Fibroblast of the conjunctiva (primary cell): ENCODE measurements at places on chromosomes 7 and 10.

- DNase-seq = peak; percentile 95
Measured at GRCh38 chr10:72260239-72260975, 13.3 kb upstream of the DDIT4 start.

DNA sequence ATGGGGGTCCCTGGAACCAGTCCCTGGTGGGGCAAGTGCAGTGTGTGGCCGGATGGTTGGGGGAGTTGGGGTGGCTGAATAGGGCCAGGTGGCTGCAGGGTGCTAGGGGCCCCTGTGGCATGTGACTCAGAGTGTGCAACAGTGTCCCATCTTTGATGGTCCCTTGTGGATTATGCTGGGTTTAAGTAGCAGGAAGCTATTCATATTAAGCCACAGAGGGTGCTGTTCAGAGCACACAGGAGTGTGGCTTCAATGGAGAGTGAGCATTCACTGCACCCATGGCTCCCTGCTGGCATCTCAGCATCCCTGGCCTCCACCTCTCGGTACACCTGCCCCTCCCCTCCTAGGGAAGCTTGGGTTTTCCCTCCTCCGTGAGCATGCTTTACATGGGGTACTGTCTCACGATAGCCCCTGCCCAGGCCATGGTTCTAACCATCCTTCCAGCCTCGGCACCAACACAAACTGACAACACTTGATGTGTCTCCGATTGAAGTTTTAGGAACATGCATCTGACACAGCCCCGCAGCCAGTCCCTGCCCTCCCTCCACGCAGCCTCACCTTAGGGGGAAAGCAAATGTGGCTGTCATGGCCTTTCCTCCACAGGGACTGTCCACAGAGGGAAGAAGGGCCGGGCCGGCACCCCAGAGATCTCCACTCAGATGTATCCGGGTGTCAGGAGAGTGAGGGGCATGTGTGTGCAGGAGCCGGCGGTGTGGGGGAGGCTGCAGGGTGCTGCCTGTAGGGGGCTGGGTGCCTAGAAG lies 30.4 kb upstream of the PPIF start:
- no peak for DNase-seq

GRCh38 chr10:124171561-124171960 lies 78.2 kb upstream of the CHST15 start:
- no peak for DNase-seq

GRCh38 chr7:22219739-22220493 lies 137.0 kb downstream of the RAPGEF5 start:
- no peak for DNase-seq

DNA sequence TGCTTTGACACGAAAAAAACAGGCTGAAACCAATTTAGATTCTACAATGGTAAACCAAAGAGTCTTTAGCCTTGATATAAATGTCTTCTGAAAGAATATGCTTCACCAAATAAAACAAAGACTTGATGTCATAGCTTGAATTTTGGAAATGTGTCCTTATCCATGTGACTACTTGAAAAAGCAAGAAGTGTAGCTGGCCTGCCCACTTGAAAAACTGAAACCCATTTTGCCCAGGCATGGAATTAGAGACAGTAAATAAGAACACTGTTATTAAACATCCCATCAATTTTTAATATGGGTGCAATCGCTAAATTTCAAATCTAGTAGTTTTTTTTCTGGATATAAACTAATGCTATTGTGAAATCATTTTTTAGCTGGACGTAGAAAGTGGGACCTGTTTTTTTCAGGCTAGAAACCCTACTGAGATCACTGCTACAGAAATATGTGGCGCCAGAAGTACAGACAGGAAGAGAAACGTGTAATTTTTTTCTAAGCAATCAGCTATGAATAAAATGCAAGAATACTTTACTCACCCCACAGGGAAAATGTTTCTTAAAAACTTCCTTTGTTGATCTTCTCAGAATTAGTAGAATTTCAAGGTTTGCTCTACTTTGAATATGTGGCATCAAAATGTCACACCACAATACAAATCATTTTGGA lies 56.7 kb downstream of the PIP4K2A start:
- no peak for DNase-seq

GRCh38 chr7:26331789-26332188 lies 40.1 kb downstream of the SNX10 start:
- no peak for DNase-seq

DNA sequence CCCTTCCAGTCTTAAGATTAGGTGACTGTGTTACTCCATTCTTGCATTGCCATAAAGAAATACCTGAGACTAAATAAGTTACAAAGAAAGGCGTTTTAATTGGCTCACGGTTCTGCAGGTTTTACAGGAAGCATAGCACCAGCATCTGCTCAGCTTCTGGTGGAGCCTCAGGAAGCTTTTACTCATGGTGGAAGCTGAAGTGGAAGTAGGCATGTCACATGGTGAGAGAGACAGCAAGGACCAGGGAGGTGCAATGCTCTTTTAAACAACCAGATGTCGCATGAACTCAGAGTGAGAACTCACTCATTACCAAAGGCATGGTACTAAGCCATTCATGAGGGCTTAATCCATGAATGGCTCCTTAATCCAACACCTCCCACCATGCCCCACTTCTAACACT lies 34.0 kb upstream of the TMEM273 start:
- DNase-seq = no peak

DNA sequence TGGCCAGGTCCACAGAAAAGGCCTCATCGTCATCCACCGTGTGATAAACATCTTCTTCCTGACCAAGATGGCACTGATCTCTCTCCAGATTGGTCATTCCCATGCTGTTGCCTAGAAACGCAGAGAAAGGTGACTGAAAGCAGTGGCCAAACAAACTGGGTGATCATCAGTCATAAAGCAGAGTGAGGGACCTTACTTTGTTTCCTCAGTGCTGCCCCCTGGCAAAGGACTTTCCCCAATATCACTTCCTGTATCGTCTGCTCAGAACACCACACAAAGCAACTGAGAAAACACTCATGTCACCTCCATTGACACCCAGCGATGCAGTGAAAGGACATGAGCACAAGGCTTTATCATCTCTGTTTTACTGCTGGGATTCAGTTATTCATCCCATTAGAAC lies 40.0 kb upstream of the TM9SF3 start:
- DNase-seq = no peak

GRCh38 chr7:20019757-20020432 lies 197.3 kb downstream of the MACC1 start:
- DNase-seq = no peak

DNA sequence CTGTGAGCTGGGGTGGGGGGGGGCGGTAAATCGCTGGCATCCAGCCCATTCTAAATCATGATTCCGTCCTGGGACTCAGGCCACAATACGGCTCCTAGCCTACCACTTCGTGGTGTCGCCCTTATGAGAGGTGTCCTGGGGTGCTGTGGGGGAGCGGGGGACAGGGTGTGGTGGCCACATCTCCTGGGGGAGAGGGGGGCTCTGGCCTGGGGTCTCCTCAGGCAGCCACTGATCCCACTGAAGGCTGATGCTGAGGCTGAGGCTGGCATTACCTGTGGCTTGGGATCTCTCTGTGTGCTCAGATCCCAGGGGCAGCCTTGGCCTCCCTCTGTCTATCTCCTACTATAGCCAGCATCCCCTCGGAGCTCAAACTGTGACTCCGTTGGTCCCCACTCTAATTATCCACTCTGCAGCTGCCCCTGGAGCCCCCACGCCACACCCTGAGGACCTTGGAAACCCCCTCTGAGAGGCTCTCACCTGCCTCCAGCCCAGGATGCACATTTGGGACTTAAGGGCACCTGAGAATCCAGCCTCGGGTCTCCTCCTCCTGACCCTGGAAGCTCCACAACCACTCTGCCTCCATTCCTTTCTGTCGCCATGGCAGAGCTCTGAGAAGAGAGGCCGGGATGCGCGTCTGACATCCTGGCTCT lies 249.3 kb upstream of the TCERG1L start:
- DNase-seq = no peak

- DNase-seq = no peak
Measured at GRCh38 chr10:5503477-5503835, 4.1 kb upstream of the CALML5 start.

- DNase-seq = no peak
Measured at GRCh38 chr10:95321554-95322301, 30.9 kb upstream of the PDLIM1 start.

GRCh38 chr10:79184145-79184625 lies 115.4 kb downstream of the ZMIZ1 start:
- no peak for DNase-seq

DNA sequence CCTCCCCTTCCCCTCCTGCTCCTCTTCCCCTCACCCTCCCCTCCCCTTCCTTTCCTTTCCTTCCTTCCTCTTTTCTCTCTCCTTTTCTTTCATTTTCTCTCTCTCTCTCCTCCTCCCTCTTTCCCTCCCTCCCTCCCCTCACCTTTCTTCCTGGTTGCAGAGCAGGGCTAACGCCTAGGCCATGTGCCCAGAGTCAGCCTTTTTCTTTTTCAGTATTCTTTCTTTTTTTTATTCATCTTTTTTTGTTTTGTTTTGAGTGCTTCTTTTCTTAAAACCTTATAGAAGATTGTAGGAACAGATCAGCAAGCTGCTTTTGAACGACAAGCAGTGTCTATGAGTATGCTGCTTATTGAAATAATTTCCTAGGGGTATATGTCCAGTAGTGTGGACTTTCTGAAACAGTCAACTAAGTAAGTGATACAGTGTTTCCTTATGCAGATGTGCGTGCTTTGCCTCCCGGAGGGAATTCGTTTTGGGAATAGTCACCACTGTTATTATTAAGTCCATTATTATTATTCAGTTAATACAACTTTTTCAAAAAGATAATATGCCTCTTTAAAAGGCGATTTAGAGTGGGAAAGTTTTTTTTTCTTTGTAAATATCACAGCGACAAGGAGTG lies 219.2 kb downstream of the CAMK1D start:
- DNase-seq = no peak

GRCh38 chr10:8041992-8042720 lies 12.3 kb upstream of the GATA3 start:
- DNase-seq = no peak

- no peak for DNase-seq
Measured at GRCh38 chr7:86592185-86592584, 51.5 kb upstream of the GRM3 start.

DNA sequence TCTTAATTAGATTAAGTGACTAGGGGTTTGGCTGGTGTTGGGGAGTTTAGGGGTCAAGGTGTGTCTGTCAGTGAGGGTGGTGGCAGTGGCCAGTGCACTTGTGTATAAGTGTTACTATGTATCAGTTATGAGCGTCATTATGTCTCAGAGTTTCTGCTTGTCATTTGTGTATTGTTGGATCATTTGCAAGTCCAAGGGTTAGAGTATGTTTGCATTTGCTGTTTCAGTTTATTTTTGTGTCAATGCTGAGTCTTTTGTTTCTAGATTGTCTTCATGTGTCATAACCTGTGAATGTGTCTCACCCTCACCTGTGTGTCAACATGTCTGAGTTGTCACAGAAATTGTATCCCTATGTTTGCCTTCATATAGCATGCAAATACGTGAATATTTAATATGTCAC lies 97.5 kb upstream of the PAX2 start:
- DNase-seq = no peak

GRCh38 chr10:130363051-130363450 lies 226.9 kb downstream of the GLRX3 start:
- DNase-seq = no peak

DNA sequence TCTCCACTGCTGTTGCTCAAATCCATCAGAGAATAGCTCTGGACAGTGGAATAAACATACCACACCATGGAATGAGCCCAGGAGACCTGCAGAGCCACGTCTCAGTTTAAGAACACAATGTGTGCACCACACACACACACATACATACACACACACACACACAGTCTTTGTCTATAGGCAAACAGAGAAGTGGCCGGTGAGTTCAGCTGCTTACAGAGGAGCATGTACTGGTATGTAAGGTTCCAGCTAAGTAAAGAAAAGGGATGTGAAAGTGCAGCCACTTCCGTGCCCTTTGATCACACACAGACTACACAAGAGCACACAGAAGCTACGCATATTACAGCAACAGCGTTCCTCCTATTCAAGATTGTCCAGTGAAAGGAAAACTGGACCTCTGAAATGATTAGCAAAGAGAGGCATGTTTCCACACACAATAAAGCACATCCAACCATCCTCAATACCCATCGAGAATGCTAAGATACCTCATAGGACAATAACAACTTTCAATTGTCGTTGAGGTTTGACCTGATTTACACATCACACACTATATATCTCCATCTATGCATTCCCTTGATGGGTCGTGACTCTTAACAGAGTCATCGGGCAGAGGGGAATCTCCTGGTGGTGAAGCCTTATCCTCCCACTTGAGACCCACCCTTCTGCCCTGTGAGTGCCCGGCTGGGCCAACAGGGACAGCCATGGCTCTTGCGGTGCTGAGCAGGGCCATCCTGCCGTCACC lies 23.6 kb downstream of the SLC35B4 start:
- no peak for DNase-seq

DNA sequence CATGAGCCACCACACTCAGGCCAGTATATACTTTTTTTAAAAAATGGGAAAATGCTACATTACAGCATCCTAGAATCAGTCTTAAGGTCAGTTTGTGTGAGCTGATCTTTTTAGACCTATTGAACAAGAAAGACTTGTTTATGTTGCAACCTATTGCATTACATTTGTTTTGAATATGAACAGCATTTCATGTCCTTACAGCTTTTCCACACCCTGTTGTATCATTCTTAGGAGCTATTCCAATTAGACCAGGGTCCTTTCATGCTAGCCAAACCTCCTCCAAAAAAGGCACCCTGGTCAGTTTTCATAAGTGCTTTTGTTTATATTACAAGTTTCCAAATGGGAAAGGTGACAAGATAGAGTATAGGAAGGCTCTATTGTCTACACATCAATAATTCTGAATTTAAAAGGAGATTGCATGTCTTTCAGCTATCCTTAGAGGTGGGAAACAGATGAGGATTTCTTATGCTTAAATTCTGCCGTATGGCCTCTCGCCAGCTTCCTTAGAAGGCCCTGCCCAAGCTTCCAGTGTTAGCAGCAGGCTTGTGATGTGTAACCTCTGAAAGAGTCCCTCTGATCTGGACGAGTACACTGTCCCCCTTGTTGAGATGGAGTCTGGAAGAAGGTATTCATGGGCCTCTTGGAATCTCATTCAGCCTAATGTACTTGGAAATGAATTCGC lies 171.9 kb downstream of the OTUD1 start:
- no peak for DNase-seq

DNA sequence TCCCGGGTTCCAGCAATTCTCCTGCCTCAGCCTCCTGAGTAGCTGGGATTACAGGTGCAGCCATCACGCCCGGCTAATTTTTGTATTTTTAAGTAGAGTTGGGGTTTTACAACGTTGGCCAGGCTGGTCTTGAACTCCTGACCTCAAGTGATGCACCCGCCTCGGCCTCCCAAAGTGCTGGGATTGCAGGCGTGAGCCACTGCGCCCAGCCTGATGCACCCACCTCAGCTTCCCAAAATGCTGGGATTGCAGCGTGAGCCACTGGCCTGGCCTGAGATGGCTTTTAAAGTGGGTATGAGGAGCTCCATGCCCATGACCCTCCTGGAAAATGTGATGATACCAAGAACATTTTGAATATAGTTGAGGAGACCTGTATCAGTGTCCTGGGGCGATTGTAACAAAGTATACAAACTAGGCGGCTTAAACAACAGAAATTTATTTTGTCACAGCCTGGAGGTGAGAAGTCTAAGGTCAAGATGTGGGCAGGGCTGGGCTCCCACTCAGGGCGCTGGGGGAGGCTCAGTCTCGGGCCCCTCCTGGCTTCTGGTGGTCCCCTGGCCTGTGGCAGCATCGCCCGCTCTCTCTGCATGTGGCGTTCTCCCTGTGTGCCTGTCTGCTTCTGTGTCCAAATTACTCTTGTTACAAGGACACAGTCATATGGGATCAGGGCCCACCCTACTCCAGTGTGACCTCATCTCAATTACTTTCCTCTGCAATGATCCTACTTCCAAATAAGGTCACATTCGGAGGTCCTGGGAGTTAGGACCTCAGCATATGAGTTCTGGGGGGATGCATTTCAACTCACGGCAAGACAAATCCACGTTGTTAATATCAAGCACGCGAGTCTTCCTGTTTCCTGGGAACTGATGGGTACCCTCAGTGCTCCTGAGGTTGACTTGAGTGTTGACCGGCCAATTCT lies 108.8 kb downstream of the ACTR3B start:
- DNase-seq = no peak
